Tibial nerve (tissue), 4 donors: ENCODE measurements at places on chromosomes 1 and 21.

DNA sequence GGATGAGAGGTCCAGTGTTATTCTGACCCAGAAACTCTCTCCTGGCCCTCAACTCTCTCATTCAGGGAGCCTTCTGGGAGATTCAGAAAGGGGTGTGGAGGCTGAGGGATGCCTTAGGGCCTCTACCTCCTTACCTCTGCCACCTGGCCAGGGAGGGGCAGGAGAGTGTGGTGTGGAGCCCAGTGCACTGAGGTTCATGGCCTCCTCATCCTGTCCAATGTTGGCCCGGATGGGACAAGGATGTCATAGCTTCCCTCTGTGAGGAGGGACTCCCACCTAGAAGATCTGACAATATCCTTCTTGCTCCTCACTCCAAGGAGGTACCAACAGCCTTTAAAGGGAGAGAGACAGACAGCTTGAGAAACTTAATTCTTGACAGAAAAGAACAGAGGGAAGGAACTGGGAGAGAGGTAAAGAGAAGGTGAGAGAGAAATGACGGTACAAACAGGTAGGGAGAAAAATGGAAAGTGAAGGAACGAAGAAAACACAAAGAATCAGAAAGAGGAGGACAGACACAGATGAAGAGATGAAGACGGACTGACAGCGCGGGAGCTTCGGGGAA lies 779 bp downstream of the BEND5 start:
- peaks cover 11% of the 10 kb centered on the region for H3K4me1 ChIP-seq
- no peaks in the 10 kb centered on the region for H3K36me3 ChIP-seq
- no peaks in the 10 kb centered on the region for H3K27me3 ChIP-seq
- H3K27ac ChIP-seq: peak overlapping the region; percentile 56
- no peak for DNase-seq
- H3K4me3 ChIP-seq: peak overlapping the region; percentile 76

GRCh38 chr1:40901886-40902852 lies 40.0 kb upstream of the CITED4 start:
- H3K4me3 ChIP-seq: no peak overlapping the region
- peak; percentile 51 for DNase-seq
- no peaks in the 10 kb centered on the region for H3K36me3 ChIP-seq

DNA sequence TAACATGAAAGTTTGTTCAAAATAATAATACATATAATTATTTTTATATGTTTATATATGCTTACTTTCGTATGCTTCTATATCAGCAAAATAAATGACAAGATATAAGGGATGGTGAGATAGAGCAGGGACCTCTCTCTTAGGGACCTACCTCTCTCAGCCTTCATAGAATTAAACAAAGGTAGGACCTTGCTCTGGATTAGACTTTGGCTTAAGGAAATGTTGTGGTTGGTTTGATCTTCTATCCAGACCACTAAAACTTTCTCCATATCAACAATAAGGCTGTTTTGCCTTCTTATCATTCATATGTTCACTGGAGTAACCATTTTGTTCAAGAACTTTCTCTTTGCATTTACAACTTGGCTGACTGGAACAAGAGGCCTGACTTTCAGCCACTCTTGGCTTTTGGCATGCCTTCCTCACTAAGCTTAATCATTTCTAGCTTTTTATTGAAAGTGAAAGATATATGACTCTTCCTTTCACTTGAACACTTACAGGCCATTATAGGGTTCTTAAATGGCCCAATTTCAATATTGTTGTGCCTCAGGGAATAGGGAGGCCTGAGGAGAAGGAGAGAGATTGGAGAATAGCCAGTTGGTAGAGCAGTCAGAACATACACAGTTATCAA lies 14.4 kb downstream of the FRRS1 start:
- H3K27ac ChIP-seq: no peak overlapping the region
- H3K4me1 ChIP-seq: no peaks in the 10 kb centered on the region
- H3K36me3 ChIP-seq: no peaks in the 10 kb centered on the region
- H3K4me3 ChIP-seq: no peak overlapping the region
- no peaks in the 10 kb centered on the region for H3K27me3 ChIP-seq

DNA sequence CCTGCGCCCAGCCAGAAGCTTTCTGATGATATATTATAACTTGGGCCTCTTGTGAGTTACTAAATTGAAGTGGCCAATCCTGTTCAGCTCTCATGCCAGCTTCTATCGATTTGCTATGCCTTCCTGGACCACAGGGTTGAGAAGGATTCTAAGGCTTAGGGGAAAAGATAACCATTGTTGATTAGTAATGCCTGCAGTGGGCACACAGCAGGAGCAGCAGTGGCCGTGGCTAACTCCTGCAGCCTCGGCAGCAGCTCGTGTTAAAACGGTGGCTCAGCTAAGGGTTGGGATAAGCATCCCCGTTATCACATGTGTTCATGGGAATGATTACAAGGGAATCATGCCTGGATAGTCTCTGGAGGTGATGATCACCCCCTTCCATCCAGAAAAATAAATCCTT lies 20.5 kb upstream of the KCNE2 start:
- no peaks in the 10 kb centered on the region for H3K36me3 ChIP-seq
- no peak overlapping the region for H3K4me3 ChIP-seq
- H3K27me3 ChIP-seq: no peaks in the 10 kb centered on the region
- no peak for DNase-seq
- peaks cover 61% of the 10 kb centered on the region for H3K4me1 ChIP-seq

- DNase-seq: no peak
- H3K36me3 ChIP-seq: no peaks in the 10 kb centered on the region
- no peak overlapping the region for H3K27ac ChIP-seq
- no peaks in the 10 kb centered on the region for H3K4me1 ChIP-seq
Measured at GRCh38 chr1:208078752-208079151, 165.4 kb downstream of the PLXNA2 start.

- DNase-seq: no peak
- no peak overlapping the region for H3K4me3 ChIP-seq
- H3K27ac ChIP-seq: no peak overlapping the region
Measured at GRCh38 chr21:35316933-35317332, 267.8 kb upstream of the RUNX1 start.

DNA sequence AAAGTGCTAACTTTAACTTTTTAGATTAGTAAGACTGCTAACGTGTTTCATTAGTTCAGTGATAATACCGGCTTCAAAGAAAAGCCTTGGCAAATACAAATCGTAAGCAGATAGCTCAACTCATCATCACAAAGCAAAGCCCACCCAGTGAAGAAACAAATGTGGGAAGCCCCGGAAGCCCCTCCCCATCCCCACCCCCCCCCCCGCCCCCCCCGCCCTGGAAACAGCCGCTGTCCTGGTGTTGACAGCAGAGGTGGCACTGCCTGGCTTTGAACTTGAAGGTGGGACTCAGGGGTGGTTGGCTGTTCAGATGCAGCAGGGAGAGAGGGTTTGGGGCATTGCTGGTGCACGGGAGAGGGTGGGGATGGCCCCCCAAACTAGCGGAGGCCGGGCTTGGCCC lies 14.1 kb downstream of the PDXK start:
- H3K27me3 ChIP-seq: no peaks in the 10 kb centered on the region
- no peak for DNase-seq
- peak overlapping the region; percentile 97 for H3K27ac ChIP-seq
- peaks cover 52% of the 10 kb centered on the region for H3K4me1 ChIP-seq
- H3K4me3 ChIP-seq: no peak overlapping the region

- no peaks in the 10 kb centered on the region for H3K36me3 ChIP-seq
- no peaks in the 10 kb centered on the region for H3K27me3 ChIP-seq
- H3K4me1 ChIP-seq: peaks cover 32% of the 10 kb centered on the region
- H3K4me3 ChIP-seq: no peak overlapping the region
- DNase-seq: no peak
- no peak overlapping the region for H3K27ac ChIP-seq
Measured at GRCh38 chr1:201515062-201515750, 8.3 kb upstream of the CSRP1 start.

DNA sequence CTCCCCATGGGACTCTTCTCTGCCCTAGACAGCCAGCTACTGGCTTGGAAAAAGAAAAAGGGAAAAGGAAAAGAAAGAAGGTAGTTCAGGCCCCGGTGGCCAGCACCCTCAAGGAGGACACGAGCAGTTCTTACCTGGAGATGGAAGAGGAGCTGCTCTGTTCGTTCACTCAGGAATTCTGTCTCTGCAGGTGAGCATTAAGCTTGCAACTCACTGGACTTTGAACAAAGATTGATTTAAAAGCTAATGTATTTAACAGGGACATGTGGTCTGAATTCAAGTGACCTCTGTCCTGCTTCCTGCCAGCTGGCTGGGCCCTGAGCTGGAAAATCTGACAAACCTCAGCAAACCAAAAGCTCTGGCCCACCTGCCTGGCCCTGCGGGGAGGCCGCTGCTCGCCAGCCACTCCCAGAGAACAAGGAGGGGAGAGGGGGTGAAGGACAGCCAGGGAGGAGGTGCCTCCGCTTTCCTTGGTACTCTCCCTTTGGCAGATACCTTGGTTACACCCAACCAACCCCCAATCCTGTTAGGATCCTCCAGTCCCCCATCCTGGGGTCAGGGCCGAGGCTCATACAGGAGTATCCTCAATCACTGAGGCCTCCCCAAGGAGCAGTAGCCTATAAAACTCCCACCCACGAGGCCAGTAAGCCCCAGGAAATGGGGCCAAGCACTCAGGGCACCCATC lies at the start of gene PDZK1:
Gene PDZK1 (minus strand): TSS at position 186 of the 685 bp plus-strand sequence. CDS start 19,347 bp downstream, outside the sequence.
- H3K36me3 ChIP-seq: no peaks in the 10 kb centered on the region
- no peak within 1 kb of the TSS for H3K27ac ChIP-seq
- no peak within 1 kb of the TSS for H3K4me3 ChIP-seq
- no peaks in the 10 kb centered on the region for H3K27me3 ChIP-seq

DNA sequence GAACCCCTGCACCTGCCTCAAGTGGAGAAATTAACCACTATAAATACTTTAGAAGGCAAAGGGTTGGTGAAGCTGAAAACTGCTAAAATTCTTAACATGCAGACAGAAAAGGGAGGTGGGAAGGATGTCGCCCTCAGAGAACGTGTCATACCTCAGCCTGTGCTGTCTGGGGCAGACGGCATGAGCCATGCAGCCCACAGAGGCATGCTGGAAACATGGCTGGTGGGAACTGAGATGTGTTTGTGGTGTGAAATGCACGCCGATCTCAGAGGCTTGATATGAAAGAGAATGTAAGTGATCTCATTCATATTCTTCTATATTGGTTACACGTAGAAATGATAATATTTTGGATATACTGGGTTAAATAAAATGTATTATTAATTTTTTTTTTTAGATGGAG lies 16.3 kb downstream of the AGPAT3 start:
- DNase-seq: no peak
- H3K27me3 ChIP-seq: no peaks in the 10 kb centered on the region
- H3K36me3 ChIP-seq: peaks cover 6% of the 10 kb centered on the region
- H3K27ac ChIP-seq: no peak overlapping the region

GRCh38 chr1:3193811-3194210 lies 124.8 kb downstream of the PRDM16 start:
- DNase-seq: no peak
- peak overlapping the region; percentile 84 for H3K27ac ChIP-seq
- H3K36me3 ChIP-seq: no peaks in the 10 kb centered on the region
- no peaks in the 10 kb centered on the region for H3K27me3 ChIP-seq

DNA sequence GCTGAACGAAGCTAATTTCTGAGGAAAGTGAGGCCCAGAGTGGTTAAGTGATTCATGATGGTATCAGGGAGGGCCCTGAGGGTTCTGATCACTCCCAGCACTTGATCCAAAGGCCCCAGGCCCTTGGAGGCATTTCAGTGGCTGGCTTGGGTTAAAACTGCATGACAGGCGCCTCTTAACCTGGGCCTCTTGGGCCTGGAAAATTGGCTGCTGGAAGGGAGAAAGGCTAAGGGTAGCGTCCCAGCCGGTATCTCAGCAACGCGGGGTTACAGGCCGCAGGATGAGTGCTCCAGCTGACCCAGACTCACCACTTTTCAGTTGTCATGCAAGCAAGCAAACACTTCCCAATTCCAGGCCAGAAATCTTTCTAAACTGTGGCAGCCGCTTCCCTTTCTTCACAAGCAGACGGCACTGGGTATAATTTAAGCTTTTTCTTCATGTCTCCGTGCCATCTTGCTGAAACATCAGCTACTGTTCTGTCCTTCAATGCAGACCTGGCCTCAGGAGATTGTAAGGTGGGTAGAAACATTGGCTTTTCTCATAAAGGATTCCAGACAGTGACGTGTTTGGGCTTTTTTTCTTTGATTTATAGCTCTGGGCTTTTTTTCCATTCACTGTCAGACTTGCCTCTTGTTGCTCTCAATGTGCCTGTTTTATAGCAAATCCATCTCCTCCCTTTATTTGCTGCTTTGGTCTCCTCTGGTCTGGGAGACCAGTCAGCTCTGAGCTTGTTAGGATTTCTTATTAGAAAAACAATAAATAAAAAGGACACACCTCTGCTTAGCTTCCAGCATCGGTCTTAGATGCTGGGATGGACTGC lies 229.1 kb downstream of the KCNJ6 start:
- no peak overlapping the region for H3K4me3 ChIP-seq
- no peak overlapping the region for H3K27ac ChIP-seq
- no peaks in the 10 kb centered on the region for H3K27me3 ChIP-seq
- H3K36me3 ChIP-seq: no peaks in the 10 kb centered on the region
- H3K4me1 ChIP-seq: no peaks in the 10 kb centered on the region

- H3K27me3 ChIP-seq: no peaks in the 10 kb centered on the region
- no peak for DNase-seq
- peak overlapping the region; percentile 62 for H3K27ac ChIP-seq
- H3K36me3 ChIP-seq: peaks cover 5% of the 10 kb centered on the region
- H3K4me1 ChIP-seq: no peaks in the 10 kb centered on the region
Measured at GRCh38 chr1:110380672-110381283, 10.0 kb downstream of the SLC16A4 start.

DNA sequence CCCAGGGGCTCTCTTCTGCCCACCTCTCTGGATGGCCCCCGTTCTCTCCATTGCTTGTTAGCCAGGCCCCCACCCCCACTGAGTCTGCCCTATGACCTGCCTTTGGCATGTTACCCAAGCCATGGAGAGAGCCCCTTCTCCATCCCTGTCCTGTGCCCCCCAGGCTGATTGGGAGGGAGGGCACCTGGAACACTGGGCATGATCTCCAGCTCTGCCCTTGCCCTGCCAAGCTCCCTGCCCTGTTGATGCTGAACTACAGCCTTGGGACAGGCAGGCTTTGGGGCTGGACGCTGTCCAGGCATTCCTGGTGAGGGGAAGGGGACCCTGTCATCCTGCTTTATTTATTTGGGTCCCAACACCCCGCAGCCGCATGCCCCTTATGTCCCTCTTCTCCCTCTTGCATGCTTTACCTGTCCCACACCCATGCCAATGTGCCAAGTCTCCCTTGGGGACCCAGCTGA lies 10.7 kb downstream of the TRIM46 start:
- no peaks in the 10 kb centered on the region for H3K27me3 ChIP-seq
- H3K4me3 ChIP-seq: no peak overlapping the region
- no peaks in the 10 kb centered on the region for H3K4me1 ChIP-seq
- no peaks in the 10 kb centered on the region for H3K36me3 ChIP-seq

DNA sequence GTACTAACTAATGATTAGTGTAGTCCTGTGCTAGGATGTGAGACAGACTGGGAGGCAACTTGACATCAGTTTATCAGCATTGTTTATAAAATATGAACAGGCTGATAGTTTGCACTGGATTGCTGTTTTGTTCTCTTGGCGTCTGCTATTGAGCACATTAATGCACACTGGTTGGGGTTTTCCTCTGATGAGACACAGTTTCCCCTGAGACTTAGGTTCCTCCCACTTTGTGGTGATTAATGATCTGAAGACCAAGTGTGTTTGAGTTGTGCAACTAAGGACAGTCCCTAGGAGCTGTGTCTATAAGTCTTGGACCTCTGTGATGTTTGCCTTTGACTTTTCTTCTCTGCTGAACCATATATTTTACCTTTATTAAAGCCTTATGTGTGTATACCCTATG lies 1015.4 kb downstream of the AMY1C start:
- no peak overlapping the region for H3K27ac ChIP-seq
- H3K27me3 ChIP-seq: no peaks in the 10 kb centered on the region
- DNase-seq: no peak
- no peak overlapping the region for H3K4me3 ChIP-seq
- no peaks in the 10 kb centered on the region for H3K36me3 ChIP-seq
- H3K4me1 ChIP-seq: no peaks in the 10 kb centered on the region

- H3K27ac ChIP-seq: peak overlapping the region; percentile 64
- no peak overlapping the region for H3K4me3 ChIP-seq
- H3K36me3 ChIP-seq: no peaks in the 10 kb centered on the region
- no peaks in the 10 kb centered on the region for H3K27me3 ChIP-seq
- DNase-seq: no peak
- peaks cover 16% of the 10 kb centered on the region for H3K4me1 ChIP-seq
Measured at GRCh38 chr21:45356251-45356650, 48.7 kb upstream of the COL18A1 start.
